ENCODE measurements at places on chromosomes 1 and 21.

DNA sequence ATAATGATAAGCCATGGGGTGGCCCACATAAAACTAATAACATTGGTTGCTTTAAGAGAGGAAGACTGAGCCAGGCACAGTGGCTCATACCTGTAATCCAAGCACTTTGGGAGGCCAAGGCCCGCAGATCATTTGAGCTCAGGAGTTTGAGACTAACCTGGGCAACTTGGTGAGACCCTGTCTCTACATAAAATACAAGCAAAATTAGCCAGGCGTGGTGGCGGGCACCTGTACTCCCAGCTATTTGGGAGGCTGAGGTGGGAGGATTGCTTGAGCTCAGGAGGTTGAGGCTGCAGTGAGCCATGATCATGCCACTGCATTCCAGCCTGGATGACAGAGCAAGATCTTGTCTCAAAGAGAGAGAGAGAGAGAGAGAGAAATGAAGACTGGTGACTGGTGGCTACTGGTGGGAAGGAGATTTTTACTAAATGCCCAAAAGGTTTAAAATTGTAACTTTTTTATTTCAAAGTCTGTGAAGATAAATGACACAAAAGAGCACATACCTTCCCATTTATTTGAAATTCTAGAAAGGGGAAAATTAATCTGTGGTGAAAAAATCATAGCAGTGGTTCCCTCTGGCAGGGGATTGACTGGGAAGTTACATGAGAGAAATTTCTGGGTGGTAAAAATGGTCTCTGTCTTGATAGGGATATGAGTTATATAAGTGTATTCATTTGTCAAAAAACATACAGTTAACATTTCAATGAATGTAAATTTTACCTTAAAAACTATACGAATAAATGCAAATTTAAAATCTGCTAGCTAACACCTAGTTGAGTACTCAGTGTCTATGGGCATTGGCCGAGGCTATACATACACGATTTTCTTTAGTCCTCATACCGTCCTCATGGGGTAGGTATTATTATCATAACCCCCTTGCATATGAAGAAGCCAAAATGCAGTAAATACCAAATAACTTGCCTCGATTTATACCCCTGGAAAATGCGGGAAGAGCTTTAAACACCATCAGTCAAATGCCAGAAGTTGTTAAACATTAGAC is 2.2 kb upstream of the NBPF1 start:
- DNase-seq, result no peak

- DNase-seq, result peak; percentile 57
Measured at GRCh38 chr1:78840453-78841271, 165.9 kb downstream of the ADGRL4 start.

DNA sequence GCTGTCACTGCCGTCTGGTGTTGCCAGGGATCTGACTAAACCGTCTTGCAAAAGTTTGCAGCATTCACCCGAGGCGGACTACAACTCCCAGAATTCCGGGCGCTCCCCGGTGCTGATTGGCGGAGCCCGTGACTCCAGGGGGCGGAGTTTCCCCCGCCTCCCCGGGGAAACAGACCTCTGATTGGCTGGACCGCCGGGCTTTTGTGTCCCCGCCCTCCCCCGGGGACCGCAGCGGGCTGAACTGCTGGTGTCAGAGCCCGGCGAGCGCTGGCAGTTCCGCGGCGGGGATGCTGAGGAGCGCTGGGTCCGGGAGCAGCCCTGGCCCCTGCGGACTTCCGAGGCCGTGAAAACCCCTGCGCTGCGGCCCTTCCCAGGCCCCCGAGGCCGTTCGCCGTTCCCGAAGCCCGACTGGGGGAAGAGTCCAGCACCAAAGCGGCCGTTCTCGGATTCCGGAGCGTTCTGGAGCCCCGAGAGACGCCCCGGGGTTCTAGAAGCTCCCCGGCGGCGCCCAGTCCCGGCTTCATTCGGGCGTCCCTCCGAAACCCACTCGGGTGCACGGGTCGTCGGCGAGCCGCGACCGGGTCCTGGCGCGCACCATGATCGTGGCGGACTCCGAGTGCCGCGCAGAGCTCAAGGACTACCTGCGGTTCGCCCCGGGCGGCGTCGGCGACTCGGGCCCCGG is at the start of gene SESN2:
Gene SESN2 (plus strand): TSS at position 267 of the 682 bp plus-strand sequence. CDS start 330 bp downstream, at position 597.
- peak; percentile 99 for DNase-seq

DNA sequence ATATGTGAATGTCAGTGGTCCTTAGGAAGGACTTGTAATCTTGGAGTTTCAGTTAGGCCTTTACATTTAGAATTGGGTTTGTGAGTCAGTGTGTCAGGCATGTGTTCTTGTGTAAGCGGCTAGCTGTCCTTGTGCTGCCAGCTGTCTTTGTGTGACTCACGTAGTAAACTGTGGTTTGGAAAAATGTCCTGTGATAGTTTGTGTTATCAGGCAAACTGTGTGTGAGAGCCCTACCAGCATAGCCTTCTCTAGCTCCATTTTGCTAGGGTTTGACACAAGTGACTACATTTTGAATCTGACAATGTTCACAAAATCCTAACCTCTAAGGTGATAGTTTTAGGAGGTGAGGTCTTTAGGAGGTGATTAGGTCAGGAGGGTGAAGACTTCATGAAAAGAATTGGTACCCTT is 6.9 kb upstream of the SLC35D1 start:
- DNase-seq, result no peak

DNA sequence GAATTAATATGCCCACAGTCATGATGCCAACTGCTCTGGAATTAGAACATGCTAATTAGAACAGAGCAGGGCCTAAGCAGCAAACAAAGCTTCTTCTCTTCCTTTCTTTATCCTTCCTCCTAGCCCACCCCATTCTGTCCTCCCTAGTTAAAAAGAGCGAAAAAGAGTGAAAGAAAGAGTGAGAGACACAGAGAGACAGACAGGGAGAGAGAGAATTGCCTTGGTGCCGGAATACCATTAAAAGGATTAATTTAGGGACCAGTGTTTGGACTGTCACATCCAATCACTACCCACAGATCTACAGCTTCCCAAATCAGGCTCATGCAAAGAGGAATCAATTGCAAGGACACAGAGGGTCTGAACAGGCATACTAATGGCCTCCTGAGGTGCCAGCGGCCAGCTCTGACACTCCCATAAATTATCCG is 7.0 kb downstream of the ERI3 start:
- DNase-seq, result peak; percentile 19

GRCh38 chr1:94285031-94285654 is 47.8 kb upstream of the ARHGAP29 start:
- DNase-seq, result no peak

GRCh38 chr1:89994231-89994804 is 592 bp upstream of the ZNF326 start:
- DNase-seq, result no peak

GRCh38 chr1:3577300-3577699 is 34.0 kb downstream of the MEGF6 start:
- DNase-seq, result peak; percentile 75

DNA sequence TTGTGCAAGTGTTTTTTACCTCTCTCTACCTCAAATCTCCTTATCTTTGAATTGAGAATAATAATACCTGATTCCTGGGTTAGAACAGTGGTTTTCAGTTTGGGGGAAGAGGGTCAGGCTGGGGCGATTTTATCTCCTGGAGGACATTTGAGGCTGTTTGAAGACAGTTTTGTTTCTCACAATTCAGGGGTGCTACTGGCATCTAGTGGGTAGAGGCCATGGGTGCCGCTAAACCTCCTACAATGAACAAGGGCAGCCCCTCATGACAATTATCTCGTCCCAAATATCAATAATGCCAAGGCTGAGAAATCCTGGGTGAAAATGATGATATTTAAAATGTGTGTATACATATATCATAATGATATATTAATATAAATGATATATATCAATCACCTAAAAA is 139.1 kb upstream of the USH2A start:
- no peak for DNase-seq

DNA sequence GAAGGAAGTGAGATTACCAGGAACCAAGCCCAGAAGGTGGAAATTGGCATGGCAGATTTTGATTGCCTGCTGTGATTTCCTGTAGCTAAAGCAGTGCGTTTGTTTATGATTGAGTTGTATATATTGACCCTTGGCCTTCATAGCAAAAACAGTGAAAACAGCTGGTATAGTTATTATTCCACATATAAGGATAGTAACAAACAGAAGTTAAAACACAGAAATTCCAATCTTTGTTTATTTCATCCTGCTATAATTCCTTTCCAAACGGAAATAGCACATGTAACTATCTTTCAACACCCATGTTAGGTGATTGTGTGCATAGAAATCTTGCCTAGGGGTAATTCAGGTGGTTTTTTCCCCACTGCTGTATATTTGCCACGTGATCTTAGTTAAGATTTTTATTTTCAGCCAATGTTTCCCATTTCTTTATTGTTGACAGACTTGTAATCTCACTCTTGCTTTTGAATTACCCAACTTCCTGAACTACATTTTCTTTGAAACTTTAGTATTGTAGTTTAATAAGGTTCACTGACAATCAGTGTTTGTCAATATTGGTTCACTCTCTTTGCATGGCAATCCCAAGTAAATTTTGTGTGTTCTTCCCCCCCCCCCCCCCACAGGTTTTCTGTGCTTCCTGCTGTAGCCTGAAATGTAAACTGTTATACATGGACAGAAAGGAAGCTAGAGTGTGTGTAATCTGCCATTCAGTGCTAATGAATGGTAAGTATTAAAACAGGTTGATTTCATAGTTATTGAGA is 102.7 kb downstream of the CC2D1B start:
- DNase-seq, result no peak

GRCh38 chr1:189669846-189670245 is 807.8 kb downstream of the BRINP3 start:
- no peak for DNase-seq

- no peak for DNase-seq
Measured at GRCh38 chr1:86756062-86756406, 51.7 kb downstream of the SH3GLB1 start.

DNA sequence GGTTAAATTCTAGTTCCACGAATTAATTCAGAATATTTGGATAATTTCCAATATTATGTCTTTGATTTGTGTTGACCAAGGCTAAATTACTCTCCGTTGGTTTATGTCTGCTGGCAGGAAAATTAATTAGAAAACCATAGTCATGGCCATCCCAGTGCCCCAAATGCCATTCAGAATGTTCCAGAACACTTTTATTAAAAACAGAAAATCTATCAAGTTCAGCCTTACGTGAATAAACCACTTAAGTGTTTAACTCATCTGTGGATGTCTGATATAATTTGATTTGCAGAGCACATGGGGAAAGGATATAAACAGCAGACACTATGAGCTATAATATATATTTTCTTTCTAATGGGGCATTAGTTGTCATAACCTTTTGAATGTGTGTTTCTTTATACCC is 480.7 kb downstream of the MRPL39 start:
- peak; percentile 12 for DNase-seq

DNA sequence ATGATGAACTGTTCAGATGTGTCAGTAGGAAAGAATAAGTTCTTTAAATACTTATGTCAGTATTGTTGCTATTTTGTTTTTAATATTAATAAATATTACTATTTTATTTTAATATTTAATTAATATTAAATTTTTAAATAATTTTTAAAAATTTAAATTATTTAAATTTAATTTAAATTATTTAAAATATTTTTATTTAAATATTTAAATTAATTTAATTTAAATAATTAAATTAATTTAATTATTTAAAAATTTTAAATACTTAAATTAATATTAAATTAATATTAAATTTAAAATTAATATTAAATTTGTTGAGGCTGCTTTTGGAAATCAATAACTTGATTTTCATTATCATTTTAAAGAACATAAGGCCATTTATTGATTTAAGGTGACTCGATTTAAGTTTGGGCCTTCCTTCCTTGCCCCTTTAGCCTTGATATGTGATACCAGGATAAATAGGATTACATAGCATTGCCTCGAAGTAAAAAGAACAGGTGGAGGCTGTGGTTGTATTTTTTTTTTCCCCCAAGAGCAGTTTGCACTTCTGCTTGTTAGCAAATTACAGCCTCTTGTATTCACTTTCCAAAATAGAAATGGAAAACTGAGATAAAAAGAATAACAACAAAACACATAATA is 915.2 kb downstream of the TTLL7 start:
- DNase-seq, result no peak

DNA sequence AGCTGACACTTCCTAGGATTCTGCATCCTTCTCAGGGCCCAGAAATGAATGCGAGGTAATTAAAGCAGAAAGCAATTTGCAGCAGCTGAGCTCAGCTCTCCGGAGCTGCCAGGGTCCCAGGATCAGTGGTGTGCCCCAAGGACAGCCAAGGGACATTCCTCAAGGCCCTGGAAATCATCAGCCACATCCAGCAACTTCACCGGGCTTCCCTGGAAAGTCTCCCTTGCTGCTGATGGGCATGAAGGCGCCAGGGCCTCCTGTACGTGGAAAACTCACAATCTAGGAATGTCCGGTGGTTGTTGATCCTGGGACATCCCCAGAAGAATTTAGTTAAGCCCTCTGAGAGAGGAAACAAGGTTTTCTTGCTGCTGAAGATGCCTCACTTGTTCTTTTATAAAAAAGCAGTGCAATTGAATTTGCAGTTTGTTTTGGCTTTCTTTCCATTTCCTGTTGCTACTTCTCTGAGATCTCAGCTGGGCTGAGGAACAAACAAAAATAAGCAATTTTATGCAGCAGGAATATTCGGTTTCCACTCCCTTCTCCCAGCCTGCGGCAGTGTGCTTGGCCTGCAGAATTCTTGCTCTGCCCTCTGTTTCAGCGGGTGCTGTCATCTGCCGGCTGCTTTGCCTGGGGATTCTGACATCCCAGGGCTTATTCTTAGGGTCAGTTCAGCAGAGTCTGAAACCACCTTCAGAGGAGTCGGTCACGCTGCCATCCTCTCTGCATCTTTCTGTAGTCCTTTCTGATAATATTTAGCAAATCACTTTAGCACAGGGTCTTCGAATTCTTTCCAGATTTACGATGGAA is 85.9 kb downstream of the TCP10L start:
- peak; percentile 39 for DNase-seq

- DNase-seq, result no peak
Measured at GRCh38 chr1:202416641-202417040, 68.1 kb downstream of the PPP1R12B start.

- no peak for DNase-seq
Measured at GRCh38 chr21:46675595-46676280, 40.3 kb downstream of the PRMT2 start.

DNA sequence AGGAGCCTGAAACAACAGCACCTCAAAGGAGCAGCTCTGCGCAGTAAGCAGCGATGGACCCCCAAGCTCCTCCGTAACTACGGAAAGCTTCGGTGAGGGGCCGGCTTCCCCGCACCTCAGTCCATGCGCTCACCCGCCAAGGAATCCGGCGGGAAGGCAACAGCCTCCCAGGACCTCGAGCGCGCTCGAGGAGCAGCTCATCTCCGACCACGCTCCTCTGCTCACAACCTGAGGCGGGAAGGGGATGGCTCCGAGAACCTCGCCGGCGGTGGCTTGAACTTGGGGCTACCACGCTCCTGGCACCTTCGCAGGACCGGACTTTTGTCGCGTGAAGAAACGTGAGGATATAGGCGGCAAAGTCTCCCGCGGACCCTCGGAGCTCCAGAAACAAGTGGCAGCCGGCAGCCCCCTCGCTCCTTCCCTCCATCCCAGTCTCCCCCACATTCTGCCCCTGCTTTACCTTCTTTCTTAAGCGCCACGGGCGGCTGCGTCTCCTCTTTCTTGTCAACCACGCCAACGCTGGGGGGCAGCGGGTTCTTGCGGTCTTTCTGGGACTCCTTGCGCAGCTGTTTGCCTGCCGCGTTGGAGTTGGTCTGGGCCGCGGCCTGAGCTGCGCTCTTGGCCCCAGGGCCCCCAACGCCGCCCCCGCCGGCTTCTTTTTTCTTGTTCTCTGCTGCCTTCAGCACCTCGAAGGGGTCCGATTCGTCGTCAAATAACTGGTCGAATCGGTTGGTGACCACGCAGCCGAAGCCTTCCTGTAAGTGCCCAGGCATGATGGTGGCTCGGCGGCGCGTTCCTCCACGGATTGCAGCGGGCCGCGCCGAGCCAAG is 459 bp downstream of the SERBP1 start:
- DNase-seq, result peak; percentile 46

All from brain (organoid and tissue), 16 donors.